ENCODE measurements at places on chromosomes 3 and 15. TPM values are rescaled to one million over a fixed set of nuclear protein-coding genes. Genes with fewer than 3 reads are reported as not detected.

Gene KLHDC8B
- 41.6 TPM for total RNA-seq

Gene SLC51A
- not detected for total RNA-seq

Gene RBSN
- 28.3 TPM for total RNA-seq

Gene ARGFX
- not detected for total RNA-seq

Gene CLDN18
- not detected for total RNA-seq
